SHP77 (cell line): ENCODE measurements at places on chromosomes 3 and 15.

GRCh38 chr15:77118882-77119321 is 48.0 kb upstream of the TSPAN3 start:
- DNase-seq: peak; percentile 20

GRCh38 chr3:154040283-154040682 is 80.9 kb upstream of the ARHGEF26 start:
- peak; percentile 24 for DNase-seq

DNA sequence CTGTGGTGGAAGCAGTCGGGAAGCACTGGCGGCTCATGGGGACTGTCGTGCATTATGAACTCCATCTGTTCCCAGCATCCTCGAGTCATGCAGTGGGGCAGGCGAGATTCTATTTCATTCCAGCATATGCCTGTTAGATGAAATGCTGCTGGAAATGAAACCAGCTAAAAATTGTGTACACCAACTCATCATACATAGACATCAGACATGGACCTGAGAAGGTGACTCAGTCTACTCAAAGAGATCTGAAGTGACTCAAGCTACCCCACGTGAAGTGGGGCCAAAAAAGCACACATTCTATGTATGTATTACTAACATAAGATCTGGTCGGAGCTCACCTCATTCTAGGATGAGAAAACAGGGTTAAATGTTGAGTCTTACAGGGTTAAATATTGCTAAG is 47.5 kb upstream of the FAM98B start:
- no peak for DNase-seq

- DNase-seq: no peak
Observed at GRCh38 chr3:128294999-128295468, 141.8 kb downstream of the EEFSEC start.
